Fibroblast of skin of abdomen (primary cell): ENCODE measurements at places on chromosomes 5 and 9.

DNA sequence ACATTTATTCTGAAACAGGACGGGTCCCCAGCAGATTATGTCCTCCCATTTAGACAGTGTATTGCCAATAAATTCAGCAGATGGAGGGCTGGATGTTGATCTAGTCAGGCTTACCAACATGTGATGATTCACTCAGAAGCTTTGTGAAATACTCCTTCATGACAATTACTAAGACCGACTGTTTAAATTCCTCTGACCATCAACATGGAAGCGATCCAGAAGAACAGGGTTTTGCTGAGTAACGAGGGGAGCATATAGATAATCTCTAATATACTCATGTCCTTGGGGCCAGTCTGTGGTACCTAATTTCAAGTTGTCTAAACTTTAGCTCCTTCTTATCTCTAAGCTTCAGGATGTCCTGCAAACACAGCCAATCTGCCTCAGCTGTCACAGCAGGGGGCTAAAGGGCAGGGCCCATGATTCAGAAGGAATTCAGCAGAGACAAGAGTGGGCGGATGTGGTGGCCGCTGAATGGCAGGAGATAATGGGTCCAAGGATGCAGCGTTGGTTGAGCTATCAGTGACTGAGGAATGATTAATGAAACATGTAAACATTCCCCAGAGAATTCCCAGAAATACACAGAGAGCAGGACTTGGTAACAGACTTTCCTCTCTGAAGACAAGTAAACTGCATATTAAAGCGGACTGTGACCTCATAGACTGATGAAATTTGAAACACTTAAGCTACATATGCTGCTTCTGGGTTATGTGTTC, 109.4 kb downstream of the ANKRD55 start:
- peak; percentile 99 for DNase-seq

- DNase-seq, result no peak
Observed at GRCh38 chr5:178428341-178429155, 161.6 kb downstream of the COL23A1 start.

DNA sequence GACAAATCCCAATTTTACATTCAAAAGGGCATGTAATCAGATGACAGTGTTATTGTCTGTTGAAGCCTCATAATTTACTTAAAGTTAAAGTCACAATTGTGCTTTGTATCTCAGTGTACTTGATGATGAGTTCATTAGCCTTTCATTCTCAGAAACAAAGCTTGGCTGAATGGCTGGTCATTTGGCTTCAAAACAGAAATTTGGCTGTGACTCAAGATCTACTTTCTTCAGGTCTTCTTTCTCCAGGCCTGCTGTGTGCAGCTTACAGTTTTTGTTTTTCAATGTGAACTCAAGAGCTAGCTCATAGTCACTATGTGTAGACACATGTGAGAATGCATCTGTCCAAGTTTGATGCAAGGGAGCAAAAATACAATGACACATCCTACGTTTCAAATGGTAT, 2003.6 kb upstream of the WWC1 start:
- DNase-seq, result no peak

- DNase-seq, result no peak
Observed at GRCh38 chr5:87769157-87769556, 356.4 kb upstream of the CCNH start.

- no peak for DNase-seq
Observed at GRCh38 chr5:77224672-77225355, 14.3 kb downstream of the PDE8B start.

DNA sequence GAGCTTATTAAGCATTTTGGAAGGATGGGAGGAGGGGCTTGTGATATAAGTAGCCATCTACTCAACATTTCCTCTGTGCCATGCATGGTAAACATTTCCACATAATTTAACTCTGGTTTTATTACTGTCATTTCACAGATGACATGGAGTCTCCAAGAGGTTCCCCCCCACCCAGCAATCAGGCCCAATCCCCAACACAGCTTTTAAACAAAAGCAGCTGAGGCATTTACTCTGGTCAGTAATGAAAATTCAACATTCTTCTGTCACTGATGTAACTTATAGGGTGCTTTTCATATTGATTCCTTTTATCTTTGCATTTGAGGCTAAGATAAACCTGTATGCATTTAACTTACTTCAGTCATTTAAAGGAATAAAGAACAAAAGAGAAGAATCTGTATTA, 128.1 kb downstream of the COL23A1 start:
- peak; percentile 64 for DNase-seq

- no peak for DNase-seq
Observed at GRCh38 chr5:59241119-59241518, 652.4 kb downstream of the PDE4D start.

GRCh38 chr9:90774682-90775081, 26.9 kb upstream of the SYK start:
- DNase-seq, result no peak

DNA sequence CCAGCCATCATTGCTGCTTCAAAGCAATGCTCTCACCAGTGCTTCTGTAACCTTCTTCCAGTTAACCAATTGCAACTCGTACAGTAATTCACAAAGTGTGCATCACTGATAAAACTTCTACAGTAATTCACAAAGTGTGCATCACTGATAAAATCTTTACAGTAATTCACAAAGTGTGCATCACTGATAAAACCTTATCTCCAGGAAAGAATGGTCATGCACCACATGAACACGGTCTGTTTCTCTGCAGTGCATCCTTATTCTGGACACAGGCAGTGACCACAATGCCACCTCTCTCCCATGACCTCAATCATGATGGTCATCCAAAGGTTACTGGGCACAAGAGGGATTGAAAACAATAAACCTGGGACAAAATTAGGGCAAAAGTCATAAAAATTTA, 153.6 kb downstream of the TSSK1B start:
- DNase-seq, result no peak

DNA sequence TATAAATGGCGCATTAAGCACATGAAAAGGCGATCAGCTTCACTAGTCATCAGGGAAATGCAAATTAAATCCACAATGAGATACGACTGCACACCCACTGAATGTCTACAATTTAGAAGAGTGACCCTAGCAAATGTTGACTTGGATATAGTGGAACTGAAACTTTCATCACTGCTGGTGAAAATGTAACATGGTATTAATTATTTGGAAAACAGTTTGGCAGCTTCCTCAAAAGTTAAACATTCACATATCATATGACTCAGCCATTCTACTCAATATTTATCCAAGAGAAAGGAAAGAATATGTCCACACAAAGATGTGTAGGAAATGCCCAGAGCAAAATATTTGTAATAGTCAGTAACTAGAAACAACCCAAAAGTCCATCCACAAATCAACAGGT, 146.5 kb downstream of the LPAR1 start:
- DNase-seq, result peak; percentile 71

GRCh38 chr9:120726484-120726883, 12.2 kb upstream of the MEGF9 start:
- no peak for DNase-seq

GRCh38 chr5:124927735-124928134, 181.3 kb upstream of the ZNF608 start:
- peak; percentile 63 for DNase-seq

DNA sequence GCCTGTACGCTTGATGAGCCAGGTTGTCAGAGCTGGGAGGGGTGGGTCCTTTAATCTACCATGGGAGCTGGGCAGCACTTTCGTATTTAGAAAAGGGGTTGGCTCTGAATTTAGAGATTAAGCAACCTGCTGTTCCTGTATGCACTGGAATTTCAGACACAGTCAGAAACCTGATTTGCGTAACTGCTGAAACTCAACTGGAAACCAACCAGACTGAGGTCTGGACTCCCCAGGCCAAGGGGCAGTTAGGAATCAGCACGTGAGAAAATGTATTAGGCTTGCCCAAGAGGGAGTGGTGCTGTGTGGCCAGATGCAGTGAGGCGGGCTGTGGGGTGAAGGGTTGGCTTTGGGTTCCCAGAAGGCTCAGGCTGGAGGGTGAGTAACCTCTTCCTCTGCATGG, 235.0 kb downstream of the GOLPH3 start:
- DNase-seq, result no peak

DNA sequence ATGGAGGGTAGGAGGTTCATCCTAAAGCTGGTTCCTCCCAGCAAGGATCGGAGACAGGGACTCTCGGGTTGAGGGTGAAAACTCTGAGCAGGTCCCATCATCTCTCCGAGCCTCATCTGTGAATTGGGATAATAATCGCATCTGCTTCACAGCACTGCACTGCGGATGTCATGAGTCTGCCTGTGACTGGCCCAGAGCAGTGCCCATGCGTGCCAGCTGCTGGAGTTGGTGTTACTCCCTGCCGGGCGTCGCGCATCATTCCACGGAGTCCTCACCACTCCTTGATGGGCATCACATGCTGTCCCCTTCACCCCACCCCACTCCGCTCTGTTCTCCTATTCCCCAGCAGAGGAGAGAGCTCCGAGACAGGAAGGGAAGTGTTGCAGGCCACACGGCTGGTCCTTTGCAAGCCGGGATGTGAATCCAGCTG, 35.1 kb upstream of the ORM1 start:
- DNase-seq, result no peak
